IPS DF 19.7 (cell line): ENCODE measurements at places on chromosomes 11 and 22.

- DNase-seq: no peak
These were observed 153.9 kb downstream of the CHST1 start for GRCh38 chr11:45511566-45511965.

DNA sequence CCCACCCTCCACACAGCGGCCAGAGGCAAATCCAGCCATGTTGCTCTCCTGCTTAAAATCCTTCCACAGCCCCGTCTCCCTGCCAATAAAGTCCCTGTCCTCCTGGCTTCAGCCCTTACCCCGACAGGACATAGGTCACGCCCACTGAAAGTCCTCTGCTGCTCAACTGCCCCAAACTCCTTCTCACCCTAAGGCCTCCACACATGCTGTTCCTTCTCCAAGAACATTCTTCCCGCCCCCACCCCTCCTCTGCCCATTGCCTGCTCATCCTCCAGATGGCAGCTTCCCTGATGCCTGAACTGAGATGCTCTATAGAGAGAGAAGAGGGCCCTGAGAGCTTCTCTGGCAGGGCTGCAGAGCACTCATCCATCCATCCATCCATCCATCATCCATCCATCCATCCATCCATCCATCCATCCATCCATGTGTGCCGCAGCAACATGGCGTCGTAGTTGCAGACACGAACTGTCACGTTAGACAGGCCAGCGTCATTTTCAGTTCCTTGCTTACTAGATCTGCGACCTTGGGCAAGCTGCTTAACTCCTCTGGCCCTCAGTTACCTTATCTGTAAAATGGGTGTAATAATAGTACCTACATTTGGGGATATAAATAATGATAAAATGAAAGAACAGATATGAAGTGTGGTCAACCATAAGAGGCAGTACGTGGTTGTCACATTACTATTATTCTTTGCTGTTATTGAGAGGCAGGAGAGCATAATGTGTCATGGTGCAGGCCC, 9.4 kb downstream of the NPTXR start:
- DNase-seq: no peak

- no peak for DNase-seq
These were observed 11.4 kb downstream of the PRR14L start for GRCh38 chr22:31738566-31738965.

GRCh38 chr11:46120346-46121300, 631 bp downstream of the PHF21A start:
- DNase-seq: peak; percentile 88

GRCh38 chr11:60944490-60945294, 7.3 kb downstream of the SLC15A3 start:
- DNase-seq: no peak

- no peak for DNase-seq
These were observed 148.4 kb downstream of the ME3 start for GRCh38 chr11:86523738-86524619.

GRCh38 chr11:58900479-58901420, 38.5 kb upstream of the GLYATL1 start:
- peak; percentile 94 for DNase-seq

DNA sequence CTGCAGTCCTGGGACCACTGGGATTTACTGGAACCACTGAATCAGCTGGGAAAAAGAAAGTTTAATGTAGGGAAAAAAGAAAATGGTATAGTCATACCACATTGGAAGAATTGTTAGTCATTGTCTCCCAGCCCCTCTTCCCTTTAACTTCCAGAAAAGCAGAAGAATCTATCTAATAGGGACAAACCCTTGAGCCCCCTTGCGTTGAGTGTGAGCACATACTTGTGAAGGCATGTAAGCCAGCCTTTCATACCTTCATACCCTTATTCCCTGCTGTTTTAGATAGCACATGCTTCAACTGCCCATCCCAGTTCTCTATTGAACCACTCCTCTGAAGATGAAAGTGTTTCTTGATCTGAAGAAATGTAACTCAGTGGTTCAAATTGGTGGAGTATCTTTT, 6.6 kb downstream of the TREH start:
- no peak for DNase-seq

- DNase-seq: no peak
These were observed at the start of gene DSCAML1 for GRCh38 chr11:117796872-117797529. Gene DSCAML1, minus strand, starts transcription at chr11:117797216. Its CDS starts 137 bp downstream, at chr11:117797079.
